ENCODE measurements at places on chromosomes 5 and 9.

- DNase-seq, result no peak
Observed at GRCh38 chr9:110443146-110443865, 105.6 kb upstream of the TXNDC8 start.

DNA sequence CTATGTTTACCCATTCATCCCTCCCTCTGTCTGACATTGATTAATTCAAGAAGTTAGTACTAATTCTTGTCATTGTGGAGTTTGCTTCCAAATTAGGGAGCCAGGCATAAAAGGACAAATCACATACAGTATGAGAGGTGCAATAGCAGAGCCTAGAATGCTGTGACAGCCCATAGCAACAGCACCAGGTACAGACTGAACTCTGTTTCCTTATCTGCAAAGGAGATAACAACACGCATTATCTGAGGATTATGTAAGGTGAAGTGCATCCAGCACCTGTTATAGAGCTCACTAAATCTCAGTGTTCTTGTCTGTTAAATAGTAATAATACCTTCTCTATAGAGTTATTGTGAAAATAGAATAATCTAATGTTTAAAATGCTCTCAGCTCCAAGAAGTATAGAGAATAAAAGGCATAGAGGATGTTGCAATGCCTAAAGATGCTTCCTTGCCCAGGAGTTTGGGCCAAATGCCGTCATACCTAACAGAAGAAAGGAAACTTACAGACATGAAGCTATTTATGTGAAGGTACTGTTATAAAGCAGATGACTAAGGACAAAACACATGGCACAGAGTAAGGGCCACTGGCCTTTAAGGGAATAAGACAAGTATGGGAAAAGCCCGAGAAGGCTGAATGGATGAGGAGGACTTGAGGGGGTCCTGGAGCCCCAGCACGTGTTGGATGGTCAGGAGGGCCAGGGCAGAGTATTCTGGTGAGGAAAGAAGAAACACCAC lies 214.5 kb downstream of the ATP10B start:
- DNase-seq, result no peak

GRCh38 chr5:63650581-63650980 lies 311.7 kb downstream of the HTR1A start:
- DNase-seq, result no peak

DNA sequence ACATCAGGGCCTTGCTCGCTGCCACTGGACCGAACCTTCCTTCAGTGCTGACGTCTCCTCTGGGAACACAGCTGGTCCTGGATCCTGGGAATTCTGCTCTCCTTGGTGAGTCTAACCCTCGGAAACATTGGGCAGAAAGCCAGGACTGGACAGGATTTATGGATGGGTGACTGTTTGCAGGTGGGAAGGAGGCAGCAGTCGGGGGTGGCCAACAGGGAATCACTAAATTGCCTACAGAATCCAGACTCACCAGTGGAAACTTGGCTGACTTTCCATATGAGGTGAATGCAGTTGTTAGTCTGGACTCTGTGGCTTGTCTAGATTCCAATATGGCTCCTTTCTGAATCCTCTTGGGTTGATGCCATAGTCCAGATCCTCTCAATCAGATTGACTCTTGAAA lies 203.1 kb downstream of the SAXO1 start:
- DNase-seq, result no peak

DNA sequence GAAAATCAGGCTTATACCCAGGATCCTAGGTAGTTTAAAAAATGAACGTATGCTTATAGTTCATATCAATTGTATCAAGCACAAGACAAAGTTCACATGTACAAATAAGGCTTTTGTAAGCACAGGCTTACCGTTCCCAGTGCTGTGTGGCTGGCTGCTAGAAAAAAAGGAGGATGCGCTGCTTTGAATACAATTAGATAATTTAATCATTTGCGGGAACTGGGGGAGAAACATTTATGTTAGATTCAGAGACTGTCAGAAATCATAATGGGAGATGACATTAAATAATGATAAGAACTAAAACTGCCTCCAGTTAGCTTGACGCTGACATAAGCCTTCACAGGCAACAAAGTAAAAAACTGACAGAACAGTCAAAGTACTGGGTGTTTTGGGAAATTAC lies 93.2 kb downstream of the FNBP1 start:
- DNase-seq, result no peak

GRCh38 chr9:2497666-2498400 lies 123.8 kb upstream of the VLDLR start:
- DNase-seq, result no peak

DNA sequence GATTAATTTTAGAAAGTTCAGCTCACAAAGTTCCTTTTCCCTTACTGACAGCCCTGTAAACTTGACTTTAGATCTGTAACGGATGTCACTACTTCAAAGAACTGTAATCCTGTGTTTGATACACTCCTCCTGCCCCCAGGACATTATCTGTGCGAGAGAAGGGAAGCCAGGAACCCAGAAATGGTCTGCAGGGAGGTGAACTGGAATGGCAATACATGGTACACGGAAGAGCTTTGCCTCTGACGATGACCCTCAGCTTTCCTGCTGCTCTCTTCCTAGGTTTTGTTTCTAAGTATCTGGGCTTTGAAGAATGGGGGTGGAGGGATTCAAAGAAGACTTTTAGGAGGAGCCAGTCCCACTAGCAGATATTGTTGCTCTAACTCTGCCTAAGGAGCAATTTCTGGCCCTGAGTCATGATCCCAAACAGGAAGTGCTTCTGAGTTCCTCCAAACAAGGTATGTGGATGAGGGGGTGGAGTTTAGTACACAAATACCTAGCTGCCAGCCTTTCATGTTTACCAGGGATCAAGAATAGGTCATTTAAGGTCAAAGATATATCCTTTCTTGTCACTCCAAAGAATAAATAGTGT lies 43.4 kb upstream of the TMC1 start:
- no peak for DNase-seq

DNA sequence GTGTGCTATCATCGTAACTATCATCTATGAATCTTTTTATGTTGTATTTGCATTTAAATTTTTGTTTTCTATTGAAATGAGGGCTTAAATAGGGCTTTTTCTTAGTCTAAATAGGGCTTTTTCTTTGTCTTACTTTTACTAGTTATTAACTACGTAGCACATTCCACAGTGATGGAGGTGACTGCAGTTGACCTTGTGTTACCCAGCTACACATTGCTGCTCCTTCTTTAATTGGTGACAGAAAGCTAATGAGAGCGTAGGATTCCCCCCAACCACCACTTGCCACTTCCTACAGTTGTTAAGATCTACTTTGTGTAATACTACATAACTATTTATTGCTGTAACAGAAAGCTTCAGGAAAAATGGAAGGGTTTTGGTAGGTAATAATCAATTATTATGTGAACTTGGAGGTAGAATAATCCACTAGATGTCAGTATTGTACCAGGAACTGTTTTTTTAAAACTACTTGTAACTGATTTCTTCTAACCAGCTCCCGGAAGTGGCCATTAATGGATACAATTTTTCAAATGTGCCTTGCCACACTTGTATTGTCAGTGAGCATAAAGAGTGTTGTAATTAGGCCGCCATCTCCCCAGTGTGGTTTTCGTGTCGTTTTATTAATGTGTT lies 18.0 kb downstream of the MTRR start:
- DNase-seq, result no peak
